ENCODE measurements at places on chromosomes 3 and 15.
A peak's percentile ranks its signal among the peaks of the same experiment; 100 is the strongest.

GRCh38 chr3:161939918-161940620 lies 443.5 kb downstream of the OTOL1 start:
- no peak for DNase-seq

DNA sequence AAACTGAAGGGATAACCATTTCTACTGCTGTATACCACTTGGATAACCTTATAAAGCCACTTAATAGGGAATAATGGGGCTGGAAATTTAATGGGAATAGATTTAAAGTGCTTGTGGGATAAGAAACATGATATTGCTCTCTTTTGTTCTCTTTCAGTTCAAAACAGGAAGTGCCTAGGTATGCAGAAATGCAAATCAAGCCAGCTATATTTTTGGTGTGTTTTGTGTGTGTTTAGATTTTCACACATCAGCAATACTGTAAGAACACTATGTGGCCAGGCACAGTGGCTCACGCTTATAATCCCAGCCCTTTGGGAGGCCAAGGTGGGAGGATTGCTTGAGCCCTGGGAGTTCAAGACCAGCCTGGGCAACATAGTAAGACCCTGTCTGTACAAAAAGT lies 442.3 kb upstream of the TPRG1 start:
- no peak for DNase-seq

GRCh38 chr3:125212091-125212508 lies 448 bp downstream of the SLC12A8 start:
- no peak for DNase-seq

DNA sequence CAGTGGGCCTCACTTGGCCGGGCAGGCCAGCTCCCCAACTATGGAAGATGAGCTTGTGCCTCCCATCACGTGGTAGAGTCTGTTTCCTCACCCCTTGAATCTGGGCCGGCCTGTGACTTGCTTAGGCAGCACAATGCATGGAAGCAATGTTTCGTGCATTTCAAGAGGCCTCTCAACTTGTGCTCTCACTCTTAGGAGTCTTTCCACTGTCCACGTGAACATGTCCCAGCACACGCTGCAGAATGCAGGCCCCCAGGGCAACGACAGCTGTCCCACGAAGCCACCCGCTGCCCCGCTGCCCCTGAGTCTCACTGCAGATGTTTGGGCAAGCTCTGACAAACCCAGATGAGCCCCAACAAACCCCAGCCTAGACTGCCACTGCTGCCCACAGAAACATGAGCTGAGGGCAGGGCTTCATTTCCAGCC lies 27.2 kb upstream of the SLC41A3 start:
- DNase-seq, result no peak

DNA sequence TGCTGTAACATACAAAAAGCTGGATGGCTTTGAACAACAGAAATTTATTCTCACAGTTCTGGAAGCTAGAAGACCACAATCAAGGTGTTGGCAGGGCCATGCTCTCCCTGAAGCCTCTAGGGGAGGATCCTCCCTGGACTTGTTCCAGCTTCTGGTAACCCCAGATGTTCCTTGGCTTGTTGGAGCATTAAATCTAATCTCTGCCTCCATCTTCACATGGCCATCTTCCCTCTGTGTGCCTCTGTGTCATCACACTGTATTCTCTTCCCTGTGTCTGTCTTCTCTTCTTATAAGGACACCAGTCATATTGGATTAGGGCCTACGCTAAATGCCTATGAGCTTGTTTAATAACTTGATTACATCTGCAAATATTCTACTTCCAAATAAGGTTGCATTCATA lies 109.5 kb downstream of the STAG1 start:
- DNase-seq, result no peak

DNA sequence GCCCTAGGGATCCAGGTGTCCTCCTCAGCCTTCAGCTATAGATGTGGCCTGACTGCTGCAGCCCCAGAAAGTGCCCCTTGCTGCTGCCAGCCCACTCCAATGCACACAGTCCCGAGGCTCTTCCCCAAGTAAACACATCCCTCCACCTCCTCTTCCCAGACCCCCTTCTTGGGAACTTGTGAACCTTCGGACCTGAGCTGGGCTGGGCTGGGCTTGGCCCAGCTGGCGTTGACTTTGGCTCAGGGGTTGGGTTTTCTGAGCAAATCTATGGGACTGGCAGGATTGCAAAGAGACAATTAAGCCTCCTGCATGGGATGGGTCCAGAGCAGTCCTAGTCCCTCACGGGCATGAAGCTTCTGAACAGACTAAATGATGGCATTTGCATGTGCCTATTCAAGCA lies 14.7 kb downstream of the VIPR1 start:
- no peak for DNase-seq

DNA sequence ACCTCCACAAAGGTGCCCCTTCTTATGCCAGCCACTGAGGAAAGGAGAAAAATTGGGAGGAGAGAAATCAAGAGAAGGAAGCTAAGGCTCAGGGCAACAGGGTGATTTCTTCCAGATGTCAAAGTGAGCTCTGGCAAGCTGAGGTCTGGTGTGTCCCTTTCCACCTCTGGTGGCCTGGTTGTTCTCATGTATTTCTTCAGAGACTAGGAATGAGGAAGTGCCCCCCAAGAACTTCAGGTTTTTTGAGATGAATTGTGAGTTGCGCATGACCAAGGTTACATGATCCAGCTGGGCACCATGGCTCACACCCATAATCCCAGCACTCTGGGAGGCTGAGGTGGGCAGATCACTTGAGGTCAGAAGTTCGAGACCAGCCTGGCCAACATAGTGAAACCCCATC lies 5.6 kb downstream of the RAB6B start:
- no peak for DNase-seq

DNA sequence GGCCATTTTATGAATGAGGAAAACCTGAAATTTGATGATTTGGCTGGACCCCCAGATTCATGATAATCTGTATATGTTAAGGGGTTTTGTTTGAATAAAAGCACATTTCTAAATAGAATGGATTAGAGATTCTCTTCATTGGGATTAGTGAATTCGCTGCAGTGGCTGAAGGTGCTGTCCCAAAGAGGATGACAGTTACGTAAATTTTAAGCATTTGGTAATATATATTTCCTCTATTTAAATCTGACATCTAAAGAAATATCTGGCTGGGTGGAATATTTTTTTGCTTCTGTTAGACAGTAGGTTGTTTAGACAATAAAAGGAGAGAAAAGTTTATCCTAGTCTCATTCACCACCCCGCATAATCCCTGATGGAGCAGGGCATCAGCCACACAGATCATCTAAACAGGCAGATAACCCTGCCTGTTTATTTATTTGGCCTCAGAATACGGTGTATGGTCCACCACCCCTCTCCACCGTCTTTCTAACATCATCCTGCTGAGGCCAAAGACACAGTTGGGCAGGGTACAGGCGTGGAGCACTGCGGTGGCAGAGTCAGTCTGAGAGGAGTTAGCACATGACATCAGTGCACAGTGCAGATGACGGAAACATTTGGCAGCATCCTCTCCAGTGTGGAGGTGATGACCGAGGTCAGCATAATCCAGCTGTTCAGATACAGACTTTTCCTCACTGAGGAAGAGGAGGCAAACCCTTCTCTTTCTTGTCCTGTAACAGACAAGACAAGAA lies 20.4 kb upstream of the NFKBIZ start:
- DNase-seq, result peak; percentile 32

GRCh38 chr3:142595581-142595950 lies 627 bp upstream of the PLS1 start:
- DNase-seq, result no peak

GRCh38 chr15:46707452-46707851 lies 1009.9 kb upstream of the SEMA6D start:
- DNase-seq, result no peak

GRCh38 chr15:40282869-40283614 lies at the start of gene ANKRD63:
Gene ANKRD63 (minus strand): TSS chr15:40283064. CDS start chr15:40282586, 478 bp downstream.
- DNase-seq, result peak; percentile 43

DNA sequence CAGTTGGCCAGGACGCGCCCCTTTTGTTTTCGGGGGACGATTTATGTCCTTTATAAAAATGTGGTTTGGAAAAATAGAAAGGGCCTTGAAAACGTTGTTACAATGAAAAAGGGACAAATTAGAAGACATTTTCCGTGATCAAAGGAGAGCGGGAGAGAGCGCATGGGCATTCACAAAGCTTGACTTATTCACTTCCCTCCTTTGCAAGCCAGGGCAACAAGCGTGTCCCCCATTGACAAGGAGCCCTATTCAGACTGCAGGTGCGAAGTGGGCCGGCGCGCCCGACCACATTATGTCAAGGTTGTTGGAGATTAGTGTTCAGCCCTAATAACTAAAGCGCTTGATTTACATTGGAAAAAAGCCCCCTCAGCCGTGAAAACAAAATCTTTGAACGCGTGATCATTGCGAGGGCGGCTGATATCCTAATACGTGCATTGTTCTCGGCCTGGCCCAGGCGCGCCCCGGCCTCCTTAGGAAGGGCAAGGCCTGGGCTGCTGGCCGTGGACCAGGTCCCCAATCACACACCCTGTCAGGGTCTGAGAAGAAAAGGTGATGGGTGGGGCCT lies 25.9 kb downstream of the ZIC4 start:
- DNase-seq, result no peak
